ELF-1 (cell line): ENCODE measurements at places on chromosomes 4 and X.

DNA sequence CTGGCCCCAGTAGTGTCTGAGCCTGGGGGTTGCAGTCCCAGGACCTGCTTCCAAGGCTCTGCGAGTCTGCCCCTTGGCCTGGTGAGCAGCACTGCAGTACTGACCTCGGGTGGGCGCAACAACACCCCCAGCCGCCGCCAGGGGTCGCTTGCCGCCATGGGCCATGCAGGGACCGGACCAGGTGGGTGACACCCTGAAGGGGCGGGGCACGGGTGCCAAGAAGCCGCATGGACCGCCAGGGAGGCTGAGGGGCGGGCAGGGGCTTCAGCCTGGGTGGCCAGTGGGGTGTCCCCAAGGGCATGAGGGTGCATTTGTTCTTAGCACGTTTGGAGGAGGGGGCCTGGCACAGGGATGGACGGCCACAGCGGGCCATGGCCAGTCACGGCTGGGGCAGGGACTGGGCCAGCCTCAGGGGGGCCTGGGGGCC lies 25.0 kb downstream of the TACC3 start:
- peak; percentile 93 for DNase-seq

DNA sequence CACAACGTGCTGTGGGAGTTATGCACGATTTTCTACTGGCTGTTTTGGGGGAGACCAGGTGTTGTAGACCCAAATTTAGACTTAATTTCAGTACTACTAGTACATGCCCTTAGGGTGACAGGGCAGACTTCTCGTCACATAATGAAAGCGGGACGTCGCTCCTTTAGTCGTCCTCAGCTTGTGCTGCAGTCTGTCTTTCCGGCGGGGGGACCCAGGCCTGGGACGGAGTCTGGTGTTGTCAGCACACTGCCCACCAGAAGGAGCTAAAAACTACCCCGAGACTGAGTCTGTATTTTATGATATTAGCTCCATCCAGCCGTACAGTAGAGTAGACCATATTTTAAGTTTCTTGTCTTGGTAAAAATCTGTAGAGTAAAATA lies 35.5 kb downstream of the NOP14 start:
- no peak for DNase-seq

DNA sequence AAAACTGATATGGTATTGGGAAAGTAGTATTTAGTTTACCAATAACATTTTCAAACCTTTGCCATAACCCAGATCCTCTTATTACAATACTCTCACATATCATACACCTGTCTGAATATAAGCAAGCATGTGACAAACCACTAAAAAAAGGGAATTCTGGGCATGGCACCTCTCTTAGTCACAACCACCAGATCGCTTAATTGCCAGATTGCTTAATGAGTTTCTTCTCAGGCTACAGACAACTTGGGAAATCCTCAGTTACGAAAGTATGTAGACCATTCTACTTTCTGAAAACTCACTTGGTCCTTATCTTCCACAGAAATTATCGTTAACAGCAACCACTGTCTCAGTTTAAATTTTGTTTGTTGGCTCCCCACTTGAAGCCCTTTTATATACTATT lies 2.1 kb downstream of the NAF1 start:
- no peak for DNase-seq

DNA sequence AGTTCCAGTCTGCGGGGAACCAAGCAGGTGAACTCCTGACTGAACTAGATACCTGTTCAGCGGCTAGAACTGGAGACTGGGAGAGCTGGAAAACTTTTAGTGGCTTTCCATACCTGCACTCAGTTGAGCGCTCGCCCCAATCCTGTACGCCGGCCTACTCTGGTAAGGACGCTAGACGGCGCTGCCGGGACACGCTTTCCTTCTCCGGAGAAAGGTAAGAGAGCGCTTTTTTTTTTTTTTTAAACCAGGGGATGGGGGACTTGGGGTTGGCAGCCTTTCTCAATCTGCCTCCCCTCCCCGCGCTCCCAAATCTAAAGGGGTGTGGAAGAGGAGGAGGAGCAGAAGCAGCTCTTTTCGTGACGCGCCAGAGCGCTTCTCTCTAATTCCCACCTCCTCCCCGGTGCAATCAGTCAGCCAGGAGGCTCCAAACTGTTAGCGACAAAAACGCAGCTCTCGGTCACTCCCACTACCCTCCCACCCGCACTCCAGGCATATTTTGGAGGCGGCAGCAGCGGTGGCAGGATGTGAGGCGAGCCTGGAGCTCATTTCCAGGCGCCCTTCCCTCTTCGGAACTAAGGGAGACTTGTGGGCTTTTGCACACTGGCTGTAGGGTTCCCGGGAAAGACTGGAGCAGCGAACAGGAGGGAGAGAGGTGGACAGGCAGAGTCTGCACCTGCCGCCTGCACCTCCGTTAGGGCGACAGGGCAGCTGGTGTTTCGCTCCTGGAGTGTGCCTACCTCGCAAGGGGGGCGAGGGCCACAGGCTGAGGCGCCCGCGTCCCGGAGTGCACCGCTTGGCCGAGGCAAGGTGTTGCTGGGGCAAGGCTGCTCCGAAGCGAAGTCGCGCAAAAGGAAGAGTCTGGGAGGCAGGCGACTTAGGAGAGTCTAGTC lies at the start of gene IL1RAPL2:
TSS of gene IL1RAPL2 (plus strand) at position 409 of the 890 bp plus-strand sequence.
- peak; percentile 85 for DNase-seq

DNA sequence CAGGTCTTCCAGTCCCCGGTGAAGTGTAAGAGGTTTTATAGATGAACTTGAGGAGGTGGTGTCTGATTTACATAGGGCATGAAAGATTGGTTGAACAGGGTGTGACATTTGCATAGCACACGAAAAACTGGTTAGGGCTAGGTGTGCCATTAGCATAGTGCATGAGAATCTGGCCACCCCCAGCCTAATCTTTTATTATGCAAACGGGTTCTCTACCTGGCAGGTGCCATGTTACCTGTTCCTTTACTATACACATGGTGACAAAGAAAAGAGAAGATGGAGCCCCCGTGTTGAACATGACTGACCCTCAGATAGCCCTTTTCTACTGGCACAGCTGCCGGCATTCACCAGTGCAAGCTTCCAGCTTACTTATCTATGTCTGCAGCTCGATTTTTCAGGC lies 71.0 kb downstream of the UCHL1 start:
- DNase-seq, result peak; percentile 44

GRCh38 chrX:9703406-9703805 lies 62.2 kb downstream of the GPR143 start:
- DNase-seq, result no peak

- peak; percentile 67 for DNase-seq
Observed at GRCh38 chrX:26783512-26784225, 567.7 kb downstream of the MAGEB5 start.

- DNase-seq, result no peak
Observed at GRCh38 chrX:20144491-20144890, 2.9 kb upstream of the EIF1AX start.

- DNase-seq, result peak; percentile 50
Observed at GRCh38 chrX:107429090-107429489, 20.4 kb upstream of the FRMPD3 start.

- DNase-seq, result no peak
Observed at GRCh38 chr4:10106421-10107039, 10.1 kb downstream of the WDR1 start.

- peak; percentile 8 for DNase-seq
Observed at GRCh38 chr4:62644372-62644771, 1444.2 kb downstream of the ADGRL3 start.

- DNase-seq, result no peak
Observed at GRCh38 chr4:159252491-159252890, 149.6 kb downstream of the RAPGEF2 start.

- DNase-seq, result no peak
Observed at GRCh38 chr4:7293703-7294102, 101.4 kb downstream of the SORCS2 start.

GRCh38 chr4:26104056-26104685 lies 190.2 kb downstream of the SMIM20 start:
- no peak for DNase-seq

- DNase-seq, result peak; percentile 50
Observed at GRCh38 chr4:41559940-41560516, 22.1 kb downstream of the LIMCH1 start.

DNA sequence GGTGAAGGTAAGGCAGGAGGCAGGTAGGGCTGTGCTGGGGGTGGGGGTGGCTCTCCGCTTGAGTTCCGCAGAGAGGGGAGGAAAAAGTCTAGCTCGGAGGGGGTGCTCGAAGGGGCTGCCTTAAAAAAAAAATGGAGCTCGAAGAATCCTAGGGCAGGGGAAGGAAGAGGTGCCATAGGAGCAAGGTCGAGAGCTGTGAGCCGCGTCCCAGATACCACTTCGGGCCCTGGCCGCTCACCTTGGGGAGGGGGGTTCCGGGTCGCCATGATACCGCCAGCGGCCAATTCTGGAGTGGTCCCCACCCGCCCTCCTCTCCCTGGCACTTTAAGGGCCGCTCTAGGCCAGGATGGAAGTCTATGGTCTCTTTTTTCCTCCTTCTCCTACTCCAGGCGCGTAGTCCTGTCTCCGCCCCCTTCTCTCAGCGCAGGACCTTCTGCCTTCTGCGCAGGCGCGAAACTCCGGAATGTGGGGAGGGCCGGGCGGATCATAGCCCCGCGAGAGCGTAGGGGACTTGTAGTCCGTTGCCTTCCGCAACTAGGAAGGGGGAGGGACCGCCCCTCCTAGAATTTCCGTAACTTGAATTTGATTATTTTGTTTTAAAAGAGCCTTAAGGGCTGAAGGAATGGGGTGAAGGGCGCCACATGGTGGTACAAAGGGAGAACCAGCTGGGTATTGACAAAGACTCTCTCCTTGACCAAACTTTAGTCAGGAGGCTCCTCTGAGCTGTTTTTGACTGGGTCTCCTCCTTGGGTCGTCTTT lies at the start of gene FUNDC1:
TSS of gene FUNDC1 (minus strand) at position 293 of the 759 bp plus-strand sequence. CDS start at position 266, 27 bp downstream.
- DNase-seq, result peak; percentile 100

DNA sequence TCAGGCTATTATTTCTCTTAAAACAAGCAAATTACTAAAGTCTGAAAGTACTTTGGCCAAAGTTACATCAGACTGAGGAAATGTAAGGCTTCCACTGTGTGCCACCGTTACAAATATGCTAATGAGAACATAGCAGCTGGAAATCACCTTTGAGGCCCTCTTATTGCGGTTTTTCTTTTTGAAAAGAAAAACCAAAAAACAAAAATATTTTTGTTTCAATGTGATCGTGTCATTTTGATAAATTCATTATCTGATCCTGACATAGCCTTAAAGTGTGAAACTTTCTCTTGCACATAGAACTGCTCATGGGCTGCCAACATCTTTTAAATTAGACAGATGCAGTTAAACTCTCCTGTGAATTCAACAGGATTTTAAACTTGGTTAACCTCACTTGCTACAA lies 2.8 kb upstream of the TIFA start:
- DNase-seq, result no peak

- peak; percentile 37 for DNase-seq
Observed at GRCh38 chrX:2793752-2794151, 35.0 kb upstream of the GYG2 start.

GRCh38 chr4:90060039-90060438 lies 67.2 kb upstream of the CCSER1 start:
- DNase-seq, result peak; percentile 29

GRCh38 chrX:38117485-38117884 lies 103.2 kb downstream of the SRPX start:
- no peak for DNase-seq

GRCh38 chrX:66918511-66918910 lies 279.6 kb upstream of the EDA2R start:
- DNase-seq, result no peak
